ENCODE measurements at places on chromosomes 11 and 22.

DNA sequence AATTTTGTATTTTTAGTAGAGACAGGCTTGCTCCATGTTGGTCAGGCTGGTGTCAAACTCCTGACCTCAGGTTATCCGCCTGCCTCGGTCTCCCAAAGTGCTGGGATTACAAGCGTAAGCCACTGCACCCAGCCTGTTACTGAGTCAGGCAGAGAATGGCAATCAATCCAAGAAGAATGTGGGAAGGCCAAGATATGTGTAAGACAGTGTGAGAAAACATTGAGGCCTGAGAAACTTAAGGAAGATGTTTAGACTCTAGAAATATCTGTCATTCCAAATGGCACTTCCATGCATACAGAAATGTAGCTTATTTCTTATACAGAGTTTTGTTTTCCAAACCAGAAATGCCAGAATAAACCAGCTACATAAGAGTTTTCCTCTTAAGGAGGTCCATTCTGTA, 248.5 kb downstream of the ETS1 start:
- no peak for DNase-seq

DNA sequence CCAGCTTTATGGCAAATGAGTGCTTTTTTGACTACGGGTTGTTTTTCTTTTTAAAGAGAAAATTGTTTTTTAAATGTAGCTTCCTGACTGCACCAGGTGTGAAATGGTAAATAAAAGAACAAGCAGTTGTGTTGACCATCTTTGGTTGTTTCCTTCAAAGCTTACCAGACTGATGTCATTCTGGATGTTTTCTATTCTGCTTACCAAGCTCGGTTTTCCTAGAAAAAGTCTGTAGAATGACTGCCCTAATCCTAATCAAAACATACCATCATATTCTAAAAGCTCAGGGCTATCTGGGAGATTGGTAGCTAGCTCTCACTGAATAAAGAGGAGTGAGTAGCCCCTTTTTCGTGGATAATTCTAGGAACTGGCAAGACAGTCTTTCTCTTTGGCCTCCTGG, 77.7 kb downstream of the GAB2 start:
- DNase-seq = no peak

DNA sequence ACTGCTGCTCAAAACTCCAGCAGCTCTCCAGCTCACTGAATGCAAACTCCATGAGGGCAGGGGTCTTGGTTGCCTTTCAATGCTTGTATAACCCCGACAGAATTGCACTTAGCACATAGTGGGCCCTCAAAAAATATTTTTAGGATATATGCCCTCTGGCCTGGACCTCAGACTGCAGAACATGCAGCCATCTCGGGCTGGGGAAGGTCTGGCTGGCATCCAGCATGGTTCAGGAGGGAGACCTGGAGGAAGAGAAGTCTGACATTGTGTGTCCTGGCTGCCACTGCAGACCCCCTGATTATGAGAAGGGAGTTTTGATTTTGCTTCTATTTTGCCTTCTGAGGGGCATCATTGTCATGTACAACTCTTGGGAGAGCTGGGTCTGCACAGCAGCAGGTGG, 109.5 kb upstream of the PARVA start:
- DNase-seq = no peak

DNA sequence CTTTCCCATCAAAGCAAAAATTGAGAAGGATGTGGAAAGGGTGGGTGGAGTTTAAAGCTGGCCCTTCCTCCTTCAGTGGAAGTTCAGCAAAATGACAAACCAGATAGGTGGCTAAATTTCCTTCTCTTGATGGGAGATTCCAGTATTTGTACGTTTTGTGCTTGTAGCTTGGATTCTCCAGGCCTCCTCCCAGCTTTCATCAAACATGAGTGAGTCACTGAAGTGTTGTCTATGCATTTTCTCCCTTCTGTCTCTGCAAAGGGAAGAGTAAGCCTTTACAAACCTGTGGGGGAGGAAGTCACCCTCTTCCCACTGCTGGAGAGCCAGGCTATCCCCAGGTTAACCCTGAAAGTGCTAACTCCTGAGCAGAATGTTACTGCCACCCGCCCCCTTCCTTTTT, 6.4 kb downstream of the MARK2 start:
- no peak for DNase-seq

Data from testis (tissue), 5 donors.